Caki2 (cell line): ENCODE measurements at places on chromosomes 1 and 21.

GRCh38 chr1:205792961-205793673 is 17.8 kb upstream of the RAB29 start:
- no peak for DNase-seq

DNA sequence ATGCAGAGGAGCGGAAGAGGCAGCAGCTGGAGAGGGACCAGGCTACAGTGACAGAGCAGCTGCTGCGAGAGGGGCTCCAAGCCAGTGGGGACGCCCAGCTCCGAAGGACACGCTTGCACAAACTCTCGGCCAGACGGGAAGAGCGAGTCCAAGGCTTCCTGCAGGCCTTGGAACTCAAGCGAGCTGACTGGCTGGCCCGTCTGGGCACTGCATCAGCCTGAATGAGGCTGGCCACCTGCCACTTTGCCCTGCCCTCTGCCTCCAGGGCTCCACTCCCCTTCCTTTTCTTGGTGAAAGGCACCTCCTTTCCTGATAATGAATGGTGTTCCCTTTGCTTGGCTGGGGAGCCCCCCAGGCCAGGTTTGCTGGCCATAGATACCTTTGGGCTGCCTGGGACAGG is 3.3 kb upstream of the HMGN2 start:
- DNase-seq, result no peak

DNA sequence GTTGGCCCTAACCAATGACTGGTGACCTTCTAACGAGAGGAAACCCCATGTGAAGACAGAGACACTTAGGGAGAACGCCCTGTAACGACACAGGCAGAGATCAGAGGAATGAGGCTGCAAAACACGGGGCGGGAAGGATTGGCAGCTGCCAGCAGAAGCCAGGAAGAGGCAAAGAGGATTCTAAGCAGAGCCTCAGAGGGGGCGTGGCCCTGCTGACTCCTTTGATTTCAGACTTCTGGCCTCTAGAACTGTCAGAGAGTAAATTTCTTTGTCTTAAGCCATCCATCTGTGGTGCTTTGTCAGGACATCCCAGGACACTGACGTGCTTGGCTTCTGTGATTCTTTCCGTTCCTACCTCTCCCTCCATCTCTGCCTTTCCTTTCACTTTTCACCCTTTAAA is 79.3 kb downstream of the SH3BGR start:
- no peak for DNase-seq

- DNase-seq, result no peak
These were observed 16.2 kb upstream of the TNFRSF1B start for GRCh38 chr1:12150456-12151200.

- peak; percentile 45 for DNase-seq
These were observed 670 bp downstream of the COX20 start for GRCh38 chr1:244836135-244836521.

DNA sequence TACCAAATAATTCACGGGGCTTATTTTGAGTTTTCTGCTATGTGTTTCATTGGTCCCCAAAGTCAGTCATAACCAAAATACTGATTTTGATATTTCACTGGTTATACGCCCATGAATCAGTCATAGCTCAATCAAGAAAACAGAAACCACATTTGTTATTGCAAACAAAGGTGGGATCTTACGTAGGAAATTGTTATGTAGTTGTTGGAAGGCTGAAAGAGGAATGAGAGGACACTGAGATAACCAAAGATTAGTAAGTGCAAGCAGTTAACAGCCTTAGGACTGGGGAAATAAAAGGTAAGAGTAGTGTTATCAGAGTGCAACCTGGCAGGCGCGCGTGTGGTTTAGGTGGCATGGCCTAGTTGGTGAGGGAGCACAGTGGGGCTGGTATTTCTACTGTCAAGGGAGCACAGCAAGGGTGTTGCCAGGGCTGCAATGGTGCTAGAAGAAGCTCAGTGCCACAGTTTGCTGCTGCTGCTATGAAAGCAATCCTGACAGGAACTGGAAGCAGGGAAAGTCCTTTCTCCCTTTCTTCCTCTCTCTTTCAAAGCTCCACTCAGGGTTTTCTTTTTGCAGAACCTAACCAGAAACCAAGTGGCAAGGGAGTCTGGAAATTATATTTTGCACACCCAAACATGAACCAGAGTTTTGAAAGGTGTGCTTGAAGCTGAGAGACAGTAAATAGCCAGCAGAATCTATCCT is 33.7 kb downstream of the RTCA start:
- no peak for DNase-seq

GRCh38 chr1:41073971-41074370 is 52.4 kb upstream of the SLFNL1 start:
- DNase-seq, result peak; percentile 43

DNA sequence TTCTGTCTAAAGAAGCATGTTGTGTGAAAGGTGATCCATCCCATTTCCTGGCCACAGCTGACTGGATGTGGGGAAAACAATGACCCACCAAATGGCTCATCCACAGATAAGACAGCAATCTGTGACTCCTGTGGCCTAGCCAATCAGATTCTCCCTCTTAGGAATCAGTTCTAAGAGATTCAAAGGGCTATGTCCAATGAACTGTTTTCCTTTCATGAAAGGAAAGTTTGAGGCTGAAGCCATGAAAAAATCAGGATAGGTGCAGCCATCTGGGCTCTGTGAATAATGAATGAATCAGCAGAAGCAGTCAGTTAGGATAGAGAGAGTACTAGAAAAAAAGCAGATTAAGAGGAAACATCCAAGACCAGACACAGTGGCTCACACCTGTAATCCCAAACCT is 164.7 kb downstream of the NRIP1 start:
- DNase-seq, result peak; percentile 85

DNA sequence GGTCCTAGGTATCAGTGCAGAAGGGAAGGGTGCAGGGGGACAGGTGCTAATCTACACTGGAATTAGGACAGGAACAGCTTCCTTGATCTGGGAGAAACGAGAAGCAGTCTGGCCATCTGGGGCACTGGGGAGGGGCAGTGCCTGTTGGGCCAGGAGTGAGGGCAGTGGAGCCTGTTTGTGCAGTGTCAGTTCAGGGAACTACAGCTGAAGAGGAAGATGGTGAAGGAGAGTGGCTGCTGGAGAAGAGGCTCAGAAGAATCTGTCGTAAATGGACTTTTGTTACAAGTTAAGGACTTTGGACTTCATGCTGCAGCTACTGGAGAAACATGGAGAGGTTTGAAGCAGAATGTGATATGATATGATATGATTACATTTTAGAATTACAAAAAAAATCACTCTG is 3.2 kb upstream of the TNFSF4 start:
- no peak for DNase-seq

DNA sequence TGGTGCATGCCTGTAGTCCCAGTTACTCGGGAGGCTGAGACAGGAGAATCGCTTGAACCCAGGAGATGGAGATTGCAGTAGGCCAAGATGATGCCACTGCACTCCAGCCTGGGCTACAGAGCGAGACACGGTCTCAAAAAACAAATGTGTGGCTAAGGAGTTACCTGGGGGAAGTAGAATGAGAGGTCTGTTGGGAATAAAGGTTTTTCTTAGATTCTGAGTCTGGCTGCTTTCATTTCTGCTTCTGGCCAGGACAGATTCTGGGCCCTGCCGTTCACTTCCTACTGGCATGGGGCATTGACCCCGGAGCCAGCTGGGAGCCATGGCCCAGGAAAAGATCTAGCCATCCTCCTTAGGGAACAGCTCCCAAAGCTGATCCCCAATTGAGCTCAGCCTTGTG is 420 bp upstream of the DCDC2B start:
- no peak for DNase-seq
